ENCODE measurements at places on chromosomes 1 and 21. TPM values are rescaled to one million over a fixed set of nuclear protein-coding genes. Genes with fewer than 3 reads are reported as not detected.

ANGPTL3 gene
- not detected for total RNA-seq

- DNase-seq = no peak
- no peak overlapping the region for H3K27ac ChIP-seq
- H3K4me3 ChIP-seq = no peak overlapping the region
- no peaks in the 10 kb centered on the region for H3K4me1 ChIP-seq
- peaks cover 61% of the 10 kb centered on the region for H3K36me3 ChIP-seq
Observed at GRCh38 chr21:41402231-41402630, 23.8 kb upstream of the MX1 start.

DNA sequence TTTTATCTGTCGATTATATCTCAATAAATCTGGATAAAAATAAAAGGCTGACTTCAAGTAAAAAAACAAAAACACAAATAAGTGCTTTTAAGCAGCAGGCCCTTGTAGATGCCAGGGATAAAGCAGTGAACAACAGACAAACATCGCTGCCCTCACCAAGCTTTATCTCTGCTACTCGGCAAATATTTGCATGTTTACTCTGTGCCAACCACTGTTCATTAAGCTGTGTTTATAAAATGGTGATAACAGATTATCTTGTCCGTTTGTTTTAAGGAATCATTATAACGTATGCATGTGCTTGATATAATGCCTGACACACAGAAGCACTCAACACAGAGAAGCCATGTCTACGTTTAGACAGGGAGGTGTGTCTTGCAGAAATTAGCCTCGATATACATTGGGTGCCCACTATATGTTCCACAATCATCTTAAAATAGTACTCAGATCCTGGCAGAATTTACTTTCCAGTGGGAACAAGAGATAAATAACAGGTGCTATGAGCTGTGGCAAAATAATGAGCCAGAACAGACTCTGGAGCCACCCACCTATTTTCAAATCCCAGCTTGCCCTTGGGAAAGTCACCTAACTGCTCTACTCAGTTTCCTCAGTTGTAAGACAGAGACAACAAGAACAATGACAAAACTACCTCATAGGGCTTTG lies 47.2 kb downstream of the TRIT1 start:
- H3K36me3 ChIP-seq = peaks cover 39% of the 10 kb centered on the region
- H3K27ac ChIP-seq = no peak overlapping the region
- no peaks in the 10 kb centered on the region for H3K4me1 ChIP-seq

GRCh38 chr1:31591425-31592093 lies 15.2 kb downstream of the TINAGL1 start:
- no peak overlapping the region for H3K4me3 ChIP-seq
- H3K27ac ChIP-seq = peak overlapping the region; percentile 33
- peaks cover 68% of the 10 kb centered on the region for H3K4me1 ChIP-seq
- no peaks in the 10 kb centered on the region for H3K27me3 ChIP-seq

RUSC1 gene
- total RNA-seq = 18.0 TPM

DNA sequence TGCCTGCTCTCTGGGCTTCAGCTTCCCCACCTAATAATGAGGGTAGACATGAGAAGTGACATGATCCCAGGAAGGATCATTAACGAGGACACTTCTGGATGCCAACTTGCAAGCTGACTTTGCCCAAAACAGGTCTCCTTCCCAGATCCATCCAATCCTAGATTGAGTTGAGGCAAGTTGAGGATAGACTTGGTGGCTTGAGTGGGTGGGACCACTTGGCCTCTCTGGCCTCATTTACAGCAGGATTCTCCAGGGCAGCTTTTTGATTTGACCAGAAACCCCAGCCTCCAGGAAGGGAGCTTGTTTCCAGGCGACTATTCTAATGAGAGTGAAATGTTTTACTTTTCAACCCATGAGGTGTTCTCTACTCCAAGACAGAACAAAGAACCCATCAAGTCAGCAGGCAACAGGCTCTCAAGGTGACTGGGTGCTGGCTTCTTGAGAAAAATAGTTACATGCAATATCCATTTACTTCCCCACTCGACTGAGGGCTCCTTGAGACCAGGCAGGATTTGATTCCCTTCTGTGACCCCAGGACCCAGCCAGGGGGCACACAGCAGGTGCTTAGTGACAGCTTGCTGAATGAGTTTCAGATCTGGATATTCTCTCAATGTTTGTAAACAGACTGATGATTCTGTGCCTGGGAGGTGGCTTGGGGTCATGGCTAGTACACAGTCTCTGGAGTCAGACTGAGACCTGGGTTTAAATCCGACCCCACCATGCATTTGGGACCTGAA lies 128.2 kb downstream of the DMRTB1 start:
- H3K27ac ChIP-seq = no peak overlapping the region
- DNase-seq = no peak
- H3K4me3 ChIP-seq = no peak overlapping the region
- H3K4me1 ChIP-seq = no peaks in the 10 kb centered on the region
- peaks cover 46% of the 10 kb centered on the region for H3K27me3 ChIP-seq
- H3K36me3 ChIP-seq = no peaks in the 10 kb centered on the region

DNA sequence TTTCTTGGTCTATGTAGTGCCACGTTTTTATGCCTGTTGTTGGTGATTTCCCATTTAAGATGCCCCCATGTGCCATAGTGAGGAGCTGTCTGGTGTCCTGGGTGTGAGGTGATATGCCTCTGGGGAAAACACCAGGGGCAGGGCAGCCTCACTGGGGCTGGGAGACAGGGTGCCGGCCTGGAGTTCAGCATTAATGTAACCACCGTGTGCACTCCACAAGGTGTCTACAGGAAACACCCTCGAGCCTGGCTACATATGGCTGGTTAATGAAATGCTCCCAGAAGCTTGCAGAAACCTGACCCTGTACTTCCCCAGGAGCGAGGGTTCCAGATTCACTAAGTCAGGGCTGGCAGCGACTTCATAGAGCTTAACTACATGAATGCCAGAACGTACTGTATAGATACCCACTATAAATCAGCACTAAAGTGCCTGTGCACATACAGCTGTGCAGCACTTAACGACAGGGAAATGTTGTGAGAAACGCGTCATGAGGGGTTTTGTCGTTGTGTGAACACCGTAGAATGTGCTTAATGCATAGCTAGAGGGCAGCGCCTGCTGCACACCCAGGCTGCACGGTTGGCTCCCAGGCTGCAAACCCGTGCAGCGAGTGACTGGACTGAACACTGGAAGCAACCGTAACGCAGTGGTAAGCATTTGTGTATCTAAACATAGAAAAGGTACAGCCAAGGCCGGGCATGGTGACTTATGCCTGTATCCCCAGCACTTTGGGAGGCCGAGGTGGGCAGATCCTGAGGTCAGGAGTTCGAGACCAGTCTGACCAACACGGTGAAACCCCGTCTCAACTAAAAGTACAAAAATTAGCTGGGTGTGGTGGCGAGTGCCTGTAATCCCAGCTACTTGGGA lies 10.4 kb downstream of the TFF2 start:
- H3K4me1 ChIP-seq = no peaks in the 10 kb centered on the region
- H3K4me3 ChIP-seq = no peak overlapping the region
- H3K36me3 ChIP-seq = no peaks in the 10 kb centered on the region
- no peak overlapping the region for H3K27ac ChIP-seq

DNA sequence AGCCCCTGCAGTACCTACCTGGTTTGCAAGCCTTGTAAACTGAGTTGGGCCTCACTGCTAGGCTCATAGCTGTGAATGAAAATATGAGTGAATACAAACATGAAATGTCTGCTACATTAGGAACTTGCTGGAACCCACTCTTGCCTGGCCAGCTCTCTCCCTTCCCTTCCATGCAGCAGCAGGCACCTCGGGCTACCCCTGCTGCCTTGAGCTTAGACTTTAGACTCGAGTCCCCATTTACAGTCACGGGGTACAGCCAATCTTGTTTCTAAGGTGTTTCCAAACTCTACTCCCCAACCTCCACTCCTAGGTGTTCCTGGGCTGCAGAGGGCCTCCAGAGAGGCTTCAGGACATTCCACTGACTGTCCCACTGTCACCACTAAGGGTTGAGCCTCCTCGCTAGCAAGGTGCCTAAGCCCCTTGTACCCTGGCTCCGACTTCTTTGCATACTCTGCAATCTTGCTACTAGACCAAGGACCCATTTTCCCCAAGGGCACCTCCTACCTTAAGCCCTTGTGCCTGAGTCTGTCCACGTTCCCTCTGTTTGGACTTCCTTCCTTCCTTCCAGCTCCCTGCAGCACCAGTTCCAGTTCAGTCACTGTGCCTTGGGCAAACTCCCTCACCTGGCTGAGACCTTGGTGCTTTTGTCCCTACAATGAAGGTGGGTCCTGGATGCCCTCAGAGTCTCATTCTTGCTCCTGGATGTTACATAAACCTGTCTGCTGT lies 36.9 kb downstream of the CDK18 start:
- DNase-seq = no peak
- H3K36me3 ChIP-seq = no peaks in the 10 kb centered on the region
- H3K4me3 ChIP-seq = no peak overlapping the region
- no peak overlapping the region for H3K27ac ChIP-seq
- H3K4me1 ChIP-seq = peaks cover 45% of the 10 kb centered on the region
- peaks cover 27% of the 10 kb centered on the region for H3K27me3 ChIP-seq

- no peaks in the 10 kb centered on the region for H3K36me3 ChIP-seq
- no peak overlapping the region for H3K27ac ChIP-seq
Observed at GRCh38 chr21:34880401-34880800, 168.7 kb downstream of the RUNX1 start.

GRCh38 chr1:218674280-218674773 lies 329.2 kb downstream of the TGFB2 start:
- H3K36me3 ChIP-seq = no peaks in the 10 kb centered on the region
- peaks cover 7% of the 10 kb centered on the region for H3K4me1 ChIP-seq
- peak overlapping the region; percentile 48 for H3K4me3 ChIP-seq
- no peaks in the 10 kb centered on the region for H3K27me3 ChIP-seq
- H3K27ac ChIP-seq = peak overlapping the region; percentile 52

DNA sequence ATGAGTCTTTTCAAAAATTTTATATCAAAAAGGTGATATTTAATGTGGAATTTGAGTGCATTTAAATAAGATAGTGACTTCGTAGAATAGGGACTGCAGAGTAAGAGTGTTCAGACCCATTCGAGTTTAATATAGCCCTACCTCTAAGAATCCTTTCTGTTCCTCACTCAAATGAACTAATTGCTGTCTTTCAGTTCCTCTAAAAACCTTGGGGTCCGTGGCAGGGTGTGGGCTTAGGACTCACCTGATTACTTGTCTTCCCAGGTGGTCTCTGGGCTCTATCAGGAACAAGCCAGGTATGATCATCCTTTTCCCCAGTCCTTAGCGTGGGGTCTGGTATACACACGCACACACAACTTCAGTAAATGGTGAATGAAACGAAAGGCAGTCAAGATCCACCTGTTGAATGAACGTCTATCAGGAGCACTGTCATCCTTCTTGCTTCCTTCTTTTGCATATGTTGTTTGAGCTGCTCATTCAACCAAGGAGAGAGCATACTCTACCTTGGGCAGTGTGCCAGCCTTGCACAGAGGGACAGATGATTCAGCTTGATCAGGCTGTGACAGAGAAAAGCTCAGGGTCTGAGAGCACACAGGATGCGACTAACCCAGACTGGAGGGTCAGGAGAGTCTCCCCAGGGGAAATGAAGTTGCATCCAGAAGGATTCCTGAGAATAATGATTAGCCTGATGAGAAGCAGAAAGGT lies 1.2 kb upstream of the RNF11 start:
- DNase-seq = peak; percentile 44
- H3K36me3 ChIP-seq = no peaks in the 10 kb centered on the region
- H3K27me3 ChIP-seq = no peaks in the 10 kb centered on the region
- peak overlapping the region; percentile 95 for H3K27ac ChIP-seq

- H3K27me3 ChIP-seq = no peaks in the 10 kb centered on the region
- peak overlapping the region; percentile 90 for H3K27ac ChIP-seq
- no peak overlapping the region for H3K4me3 ChIP-seq
- peaks cover 67% of the 10 kb centered on the region for H3K4me1 ChIP-seq
Observed at GRCh38 chr21:45356653-45357435, 48.1 kb upstream of the COL18A1 start.

DNA sequence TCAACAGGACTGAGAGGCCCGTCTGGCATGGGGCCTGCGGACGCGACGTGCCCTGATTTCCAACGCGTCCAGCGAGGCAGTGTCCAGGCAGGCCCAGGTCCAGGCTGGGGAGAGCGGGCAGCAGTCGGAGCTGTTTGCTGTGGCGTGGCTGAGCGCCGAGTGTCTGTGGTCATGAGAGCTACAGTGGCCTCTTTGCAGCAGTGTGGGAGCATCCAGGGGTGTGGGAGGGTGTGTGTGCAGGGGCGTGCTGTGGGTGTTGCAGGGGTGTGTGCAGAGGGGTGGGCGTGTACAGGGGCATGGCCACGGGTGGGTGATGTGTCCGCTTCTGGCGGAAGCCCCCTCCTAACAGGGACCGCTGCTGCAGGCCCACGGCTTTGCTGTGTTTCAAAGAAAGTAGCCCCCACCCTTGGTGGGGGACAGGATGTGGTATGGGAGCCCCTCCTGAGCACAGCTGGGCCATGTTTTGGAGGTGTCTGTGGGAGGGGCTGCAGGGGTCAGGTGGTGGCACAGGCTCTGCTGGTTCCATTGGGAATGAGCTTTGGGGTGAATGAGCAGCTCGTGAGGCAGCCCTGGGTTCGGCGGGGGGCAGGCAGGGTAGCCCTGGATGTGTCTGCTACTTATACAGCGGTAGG lies 17.7 kb downstream of the PLCH2 start:
- no peak overlapping the region for H3K27ac ChIP-seq
- H3K36me3 ChIP-seq = no peaks in the 10 kb centered on the region
- no peak for DNase-seq
- H3K4me1 ChIP-seq = no peaks in the 10 kb centered on the region
- peaks cover 54% of the 10 kb centered on the region for H3K27me3 ChIP-seq

DNA sequence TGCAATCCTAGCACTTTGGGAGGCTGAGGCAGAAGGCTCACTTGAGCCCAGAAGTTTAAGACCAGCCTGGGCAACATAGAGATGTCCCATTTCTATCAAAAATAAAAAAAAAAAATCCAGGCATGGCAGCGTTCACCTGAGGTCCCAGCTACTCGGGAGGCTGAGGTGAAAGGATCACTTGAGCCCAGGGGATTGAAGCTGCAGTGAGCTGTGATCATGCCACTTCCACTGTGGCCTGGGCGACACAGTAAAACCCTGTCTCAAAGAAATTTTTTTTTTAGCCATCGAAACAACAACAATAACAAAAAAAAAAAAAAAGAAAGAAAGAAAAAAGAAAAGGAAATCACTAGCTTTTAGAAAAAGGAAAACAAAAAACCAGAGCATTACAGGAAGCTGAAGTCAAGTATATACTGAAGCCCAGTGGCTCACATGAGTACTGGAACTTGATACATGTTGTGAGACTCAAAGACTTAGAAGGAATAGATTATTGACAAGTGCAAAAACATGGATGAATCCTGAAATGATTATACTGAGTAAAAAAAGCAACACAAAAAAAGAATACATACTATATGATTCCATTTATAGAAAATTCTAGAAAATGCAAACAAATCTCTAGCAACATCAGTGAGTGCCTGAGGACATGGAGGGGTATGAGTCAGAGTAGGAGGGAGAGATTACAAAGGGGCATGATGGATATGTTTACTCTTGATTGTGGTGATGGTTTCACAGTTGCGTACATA lies 6.1 kb upstream of the RABGAP1L start:
- no peaks in the 10 kb centered on the region for H3K27me3 ChIP-seq
- H3K27ac ChIP-seq = no peak overlapping the region
- no peak for DNase-seq

OLIG2 gene
- total RNA-seq = not detected

- peaks cover 6% of the 10 kb centered on the region for H3K4me1 ChIP-seq
- H3K4me3 ChIP-seq = peak within 1 kb of the TSS; percentile 72
- no peaks in the 10 kb centered on the region for H3K36me3 ChIP-seq
- peaks cover 45% of the 10 kb centered on the region for H3K27me3 ChIP-seq
- peak; percentile 55 for DNase-seq
- H3K27ac ChIP-seq = no peak within 1 kb of the TSS
Observed at GRCh38 chr1:50023292-50024159, at the start of gene AGBL4. AGBL4 (minus strand) TSS chr1:50023954.

FAM72C gene
- total RNA-seq = not detected

NUP210L gene
- 0.30 TPM for total RNA-seq

TTC22 gene
- total RNA-seq = 0.14 TPM

GRCh38 chr1:58773406-58773840 lies 10.4 kb downstream of the JUN start:
- no peaks in the 10 kb centered on the region for H3K27me3 ChIP-seq
- peak; percentile 67 for DNase-seq
- peaks cover 26% of the 10 kb centered on the region for H3K4me1 ChIP-seq
- H3K27ac ChIP-seq = peak overlapping the region; percentile 81
- H3K4me3 ChIP-seq = no peak overlapping the region

LMOD1 gene
- total RNA-seq = 9.2 TPM

Measured in left ventricle myocardium inferior (tissue), 1 donor.